ENCODE measurements at places on chromosomes 3 and 15. TPM values are rescaled to one million over a fixed set of nuclear protein-coding genes. Genes with fewer than 3 reads are reported as not detected.

DNA sequence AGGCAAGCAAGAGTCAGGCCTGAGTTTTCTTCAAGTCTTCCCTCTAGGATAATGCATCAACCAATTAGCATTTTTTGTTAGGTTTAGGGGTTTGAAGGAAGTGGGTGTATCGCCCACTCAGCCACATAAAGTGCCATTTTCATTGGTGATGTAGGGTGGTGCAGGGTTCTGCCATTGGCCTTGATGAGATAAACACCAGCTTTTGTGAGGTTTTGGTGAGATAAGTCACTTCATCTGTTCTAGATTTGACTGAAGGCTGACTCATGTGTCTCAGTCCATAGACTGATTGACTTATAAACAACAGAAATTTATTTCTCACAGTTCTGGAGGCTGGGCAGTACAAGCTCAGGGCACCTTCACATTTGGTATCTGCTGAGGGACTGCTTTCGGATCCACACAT lies 84.5 kb upstream of the C3orf80 start:
- H3K4me3 ChIP-seq: no peak overlapping the region
- no peak for DNase-seq
- no peaks in the 10 kb centered on the region for H3K36me3 ChIP-seq
- no peaks in the 10 kb centered on the region for H3K27me3 ChIP-seq
- H3K27ac ChIP-seq: no peak overlapping the region
- peaks cover 4% of the 10 kb centered on the region for H3K4me1 ChIP-seq

- H3K27me3 ChIP-seq: no peaks in the 10 kb centered on the region
- H3K4me3 ChIP-seq: no peak overlapping the region
- no peak for DNase-seq
- no peaks in the 10 kb centered on the region for H3K4me1 ChIP-seq
- no peaks in the 10 kb centered on the region for H3K36me3 ChIP-seq
Measured at GRCh38 chr3:61650276-61650675, 88.9 kb downstream of the PTPRG start.

DNA sequence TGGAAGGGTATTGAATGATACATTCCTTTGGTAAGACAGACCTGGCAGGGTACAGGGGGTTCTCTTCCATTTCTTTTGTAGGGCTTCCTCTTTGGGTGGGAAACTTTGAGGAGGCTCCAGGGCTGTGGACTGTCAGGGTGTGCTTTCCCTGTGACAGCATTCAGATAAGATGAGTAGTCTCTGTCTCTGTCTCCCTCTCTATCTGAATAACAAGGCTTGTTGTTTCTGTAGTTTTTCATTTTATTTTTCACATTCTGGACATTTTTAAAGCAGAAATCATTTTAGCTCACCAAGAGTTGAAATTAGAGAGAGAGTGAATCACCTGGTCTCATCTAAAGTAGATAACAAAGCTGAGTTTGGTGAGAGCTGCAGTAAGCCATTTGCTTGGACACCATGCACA lies 100.8 kb upstream of the TPM1 start:
- H3K4me3 ChIP-seq: no peak overlapping the region
- no peaks in the 10 kb centered on the region for H3K4me1 ChIP-seq
- DNase-seq: no peak
- no peaks in the 10 kb centered on the region for H3K36me3 ChIP-seq
- no peaks in the 10 kb centered on the region for H3K27me3 ChIP-seq

- H3K27ac ChIP-seq: no peak overlapping the region
- DNase-seq: peak; percentile 25
- no peaks in the 10 kb centered on the region for H3K36me3 ChIP-seq
- no peak overlapping the region for H3K4me3 ChIP-seq
- peaks cover 41% of the 10 kb centered on the region for H3K4me1 ChIP-seq
Measured at GRCh38 chr3:197024881-197025735, 4.5 kb downstream of the MELTF start.

GRCh38 chr3:100465892-100466777 lies 26.3 kb upstream of the TMEM45A start:
- no peaks in the 10 kb centered on the region for H3K36me3 ChIP-seq
- H3K4me3 ChIP-seq: no peak overlapping the region
- H3K4me1 ChIP-seq: no peaks in the 10 kb centered on the region

The SUMF1 gene
- 24.0 TPM for total RNA-seq

DNA sequence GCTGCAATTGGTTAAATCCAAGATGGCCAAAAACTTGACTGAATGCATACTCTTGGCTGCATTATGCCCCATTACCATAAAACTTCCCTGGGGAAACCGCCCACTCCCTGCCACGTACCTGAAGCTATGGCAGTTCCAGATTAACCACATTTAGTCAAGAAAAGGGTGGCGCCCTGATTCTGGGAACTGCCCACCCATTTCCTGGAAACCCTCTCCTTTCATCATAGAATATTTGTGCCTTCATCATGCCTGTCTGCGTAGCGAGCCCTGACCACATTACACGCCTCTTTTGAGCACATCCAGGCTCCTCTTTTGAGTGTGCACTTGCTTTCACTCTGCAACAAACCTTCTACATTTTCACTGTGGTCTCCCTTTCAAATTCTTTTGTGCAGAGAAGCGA lies 5.2 kb downstream of the LINS1 start:
- no peak overlapping the region for H3K4me3 ChIP-seq
- no peaks in the 10 kb centered on the region for H3K36me3 ChIP-seq
- peak; percentile 29 for DNase-seq
- H3K27me3 ChIP-seq: no peaks in the 10 kb centered on the region

DNA sequence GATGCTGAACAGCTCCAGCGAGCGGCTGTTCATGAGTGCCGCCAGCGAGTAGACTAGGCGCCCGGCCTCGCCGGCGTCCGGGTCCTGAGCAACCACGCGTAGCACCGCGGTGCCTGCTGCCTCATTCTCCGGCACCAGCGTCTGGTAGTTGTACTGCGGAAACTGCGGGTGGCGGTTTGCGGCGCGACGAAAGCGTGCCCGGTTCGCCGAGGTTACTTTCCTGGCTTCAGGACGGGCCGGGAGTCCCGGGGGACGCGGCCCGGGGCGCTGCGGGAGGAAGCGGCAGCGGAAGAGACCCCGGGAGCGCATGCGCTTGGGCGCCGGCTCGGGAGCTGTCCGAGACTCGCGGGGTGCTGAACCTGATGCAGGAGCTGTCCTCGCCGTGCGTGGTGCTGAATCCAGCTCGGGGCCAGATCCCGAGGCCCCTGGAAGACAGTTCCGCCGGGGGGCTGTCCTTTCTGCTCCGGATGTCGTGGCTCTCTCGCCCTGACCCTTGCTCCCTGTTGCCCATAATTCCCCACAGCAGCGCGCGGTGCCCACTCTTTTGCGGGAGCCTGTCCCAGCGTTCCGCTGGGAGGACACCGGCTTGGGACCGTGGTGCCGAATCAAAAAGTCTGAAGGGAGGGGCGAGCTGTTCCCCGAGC lies 1.1 kb downstream of the CELSR3 start:
- peak; percentile 86 for DNase-seq
- no peaks in the 10 kb centered on the region for H3K27me3 ChIP-seq
- no peak overlapping the region for H3K27ac ChIP-seq
- H3K36me3 ChIP-seq: no peaks in the 10 kb centered on the region

- DNase-seq: no peak
- H3K36me3 ChIP-seq: peaks cover 3% of the 10 kb centered on the region
- H3K4me3 ChIP-seq: no peak overlapping the region
- H3K27me3 ChIP-seq: no peaks in the 10 kb centered on the region
- H3K27ac ChIP-seq: no peak overlapping the region
Measured at GRCh38 chr15:59170295-59171066, 36.2 kb upstream of the LDHAL6B start.

The LYZL4 gene
- not detected for total RNA-seq

The CHDH gene
- 0.37 TPM for total RNA-seq

- DNase-seq: peak; percentile 41
- H3K4me3 ChIP-seq: no peak overlapping the region
- no peaks in the 10 kb centered on the region for H3K27me3 ChIP-seq
- H3K27ac ChIP-seq: peak overlapping the region; percentile 33
- H3K36me3 ChIP-seq: no peaks in the 10 kb centered on the region
Measured at GRCh38 chr3:14216257-14217048, 37.8 kb downstream of the LSM3 start.

GRCh38 chr3:149634573-149634972 lies 23.3 kb downstream of the WWTR1 start:
- no peak for DNase-seq
- no peaks in the 10 kb centered on the region for H3K4me1 ChIP-seq
- H3K4me3 ChIP-seq: no peak overlapping the region

DNA sequence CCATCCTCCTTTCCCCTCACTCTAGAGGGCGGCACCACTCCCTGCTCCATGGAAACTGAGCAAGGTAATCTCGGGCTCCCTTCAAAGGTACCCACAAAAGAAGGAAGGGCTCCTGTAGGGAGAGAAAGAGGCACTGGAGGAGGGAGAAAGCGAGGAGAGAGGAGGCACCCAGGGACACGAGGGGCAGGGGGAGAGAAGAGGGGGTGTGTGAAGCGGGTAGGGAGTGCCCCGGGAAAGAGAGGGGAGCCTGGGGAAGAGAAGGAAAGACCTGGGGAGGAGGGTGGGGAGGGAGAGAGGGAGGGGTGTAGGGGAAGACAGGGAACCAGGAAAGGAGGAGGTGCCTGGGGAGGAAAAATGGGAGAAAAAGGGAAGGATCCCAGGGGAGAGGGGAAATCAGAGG lies 523 bp downstream of the VILL start:
- no peaks in the 10 kb centered on the region for H3K36me3 ChIP-seq
- no peak overlapping the region for H3K4me3 ChIP-seq
- no peak overlapping the region for H3K27ac ChIP-seq
- DNase-seq: no peak
- no peaks in the 10 kb centered on the region for H3K27me3 ChIP-seq
- H3K4me1 ChIP-seq: peaks cover 16% of the 10 kb centered on the region

- no peaks in the 10 kb centered on the region for H3K36me3 ChIP-seq
- no peaks in the 10 kb centered on the region for H3K4me1 ChIP-seq
- no peak for DNase-seq
- no peak overlapping the region for H3K4me3 ChIP-seq
- H3K27me3 ChIP-seq: no peaks in the 10 kb centered on the region
Measured at GRCh38 chr15:88049506-88049905, 207.0 kb downstream of the NTRK3 start.

DNA sequence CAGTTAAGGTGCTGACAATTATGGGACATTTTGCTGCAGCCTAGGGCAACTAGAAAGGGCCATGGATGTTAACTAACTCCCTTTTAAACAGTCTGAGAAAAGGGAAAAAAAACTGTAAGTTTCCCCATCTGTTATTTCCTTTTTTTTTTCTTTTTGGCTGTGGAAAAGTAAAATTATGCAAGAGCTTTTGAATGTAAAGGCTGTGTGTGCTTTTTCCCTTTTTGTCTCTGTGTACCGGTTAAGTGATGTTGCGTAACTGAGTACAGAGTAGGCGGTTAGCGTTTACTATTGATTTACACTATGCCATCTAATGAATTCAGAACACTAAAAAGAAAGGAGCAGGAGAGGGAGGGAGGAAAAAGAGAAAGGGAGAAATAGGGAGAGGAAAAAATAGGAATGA lies 403.6 kb downstream of the TIGIT start:
- no peak for DNase-seq
- no peaks in the 10 kb centered on the region for H3K4me1 ChIP-seq
- no peaks in the 10 kb centered on the region for H3K36me3 ChIP-seq
- H3K27me3 ChIP-seq: no peaks in the 10 kb centered on the region
- no peak overlapping the region for H3K4me3 ChIP-seq
- H3K27ac ChIP-seq: no peak overlapping the region

The TIMP4 gene
- total RNA-seq: not detected

DNA sequence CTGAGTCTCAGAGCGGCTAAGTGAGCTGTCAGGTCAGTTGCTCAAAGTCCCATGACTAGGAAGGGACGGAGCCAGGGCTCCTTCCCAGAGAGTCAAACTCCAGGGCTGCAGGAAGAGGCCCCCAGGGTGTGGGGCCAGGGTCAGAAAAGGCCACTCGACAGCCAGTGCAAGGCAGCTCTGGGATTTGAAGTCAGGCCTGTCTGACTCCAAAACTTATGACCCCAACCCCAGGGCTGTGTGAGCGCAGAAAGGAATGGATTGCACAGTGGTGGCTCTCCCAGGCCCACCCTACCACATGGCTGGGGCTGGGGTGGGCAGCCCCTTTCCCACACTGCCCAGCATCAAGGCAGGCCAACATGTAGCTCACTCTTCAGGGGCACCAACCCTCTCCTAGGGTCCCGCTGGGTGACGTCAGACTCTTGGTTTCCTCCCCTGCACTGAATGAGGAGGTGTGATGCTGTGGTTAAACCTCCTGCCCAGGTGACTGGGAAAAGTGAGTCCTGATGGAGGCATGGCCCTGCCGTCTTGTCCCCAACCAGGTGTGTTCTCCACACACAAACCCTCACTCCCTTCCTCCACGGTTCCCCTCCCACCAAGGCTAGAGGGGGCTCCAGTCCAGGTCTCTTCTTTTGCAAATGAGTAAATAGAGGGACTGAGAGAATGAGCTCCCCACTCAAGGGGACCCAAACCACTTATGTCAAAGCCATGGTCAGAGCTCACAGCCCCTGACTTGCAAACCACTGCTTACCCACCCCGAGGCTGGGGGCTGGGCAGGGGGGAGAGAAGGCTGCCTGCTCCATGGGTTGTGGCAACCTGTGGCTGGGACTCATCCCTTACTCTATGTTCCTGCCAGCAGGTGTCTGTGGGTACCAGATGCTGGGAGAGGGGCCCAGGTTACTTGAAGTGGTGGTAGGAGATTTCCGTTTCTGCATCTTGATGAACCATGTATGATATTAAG lies 23.8 kb upstream of the CORO2B start:
- H3K27me3 ChIP-seq: no peaks in the 10 kb centered on the region
- DNase-seq: no peak
- H3K27ac ChIP-seq: no peak overlapping the region

GRCh38 chr3:147383617-147384016 lies 22.7 kb downstream of the ZIC4 start:
- H3K4me1 ChIP-seq: no peaks in the 10 kb centered on the region
- peaks cover 60% of the 10 kb centered on the region for H3K27me3 ChIP-seq
- no peak overlapping the region for H3K4me3 ChIP-seq
- DNase-seq: no peak
- H3K27ac ChIP-seq: no peak overlapping the region
- H3K36me3 ChIP-seq: no peaks in the 10 kb centered on the region

DNA sequence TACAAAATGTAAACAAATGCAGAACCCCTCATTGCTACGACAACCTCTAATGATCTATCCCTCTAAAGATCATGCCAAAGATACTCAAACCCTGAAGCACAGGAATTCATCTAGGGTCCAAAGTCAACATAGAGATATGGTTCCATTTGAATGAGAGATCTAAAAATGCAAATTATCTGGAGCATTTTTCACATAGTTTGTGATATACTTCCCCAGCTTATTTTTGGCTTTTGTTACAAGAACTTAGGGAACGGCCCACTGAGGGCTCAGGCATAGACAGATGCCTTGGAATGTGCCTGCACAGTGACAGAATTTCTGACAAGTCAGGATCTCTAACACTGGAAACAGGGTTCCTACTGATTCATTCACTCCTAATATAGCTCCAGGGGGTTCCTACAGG lies 258.9 kb upstream of the THBS1 start:
- H3K4me1 ChIP-seq: no peaks in the 10 kb centered on the region
- no peak for DNase-seq
- H3K27me3 ChIP-seq: no peaks in the 10 kb centered on the region
- no peak overlapping the region for H3K27ac ChIP-seq
- no peaks in the 10 kb centered on the region for H3K36me3 ChIP-seq
- no peak overlapping the region for H3K4me3 ChIP-seq

The UBAP1L gene
- total RNA-seq: 19.9 TPM

All from B cell (primary cell).